ENCODE measurements at places on chromosomes 12 and 14.

GRCh38 chr12:84756961-84757360 is 155.6 kb downstream of the SLC6A15 start:
- DNase-seq, result no peak

- no peak for DNase-seq
These were observed 7.6 kb downstream of the KRT85 start for GRCh38 chr12:52359621-52360061.

DNA sequence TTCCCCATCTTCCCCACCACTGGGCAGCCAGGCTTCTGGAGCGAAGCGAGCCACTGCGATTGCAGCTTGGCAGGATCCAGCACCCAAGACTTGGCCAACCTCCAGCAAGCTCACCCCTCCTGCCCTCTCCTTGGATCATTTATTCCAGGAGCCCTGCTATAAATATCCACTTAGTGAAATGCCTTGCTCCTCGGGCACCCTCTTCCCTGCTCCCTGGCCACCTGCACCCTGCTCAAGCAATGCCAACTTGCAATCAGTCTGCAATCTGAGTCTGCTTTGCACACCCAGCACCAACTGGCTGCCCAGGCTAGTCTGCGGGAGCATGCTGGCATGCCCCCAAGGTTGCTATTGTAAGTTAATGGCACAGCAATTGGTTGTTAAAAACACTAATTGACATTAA is 666.0 kb downstream of the MED13L start:
- no peak for DNase-seq

DNA sequence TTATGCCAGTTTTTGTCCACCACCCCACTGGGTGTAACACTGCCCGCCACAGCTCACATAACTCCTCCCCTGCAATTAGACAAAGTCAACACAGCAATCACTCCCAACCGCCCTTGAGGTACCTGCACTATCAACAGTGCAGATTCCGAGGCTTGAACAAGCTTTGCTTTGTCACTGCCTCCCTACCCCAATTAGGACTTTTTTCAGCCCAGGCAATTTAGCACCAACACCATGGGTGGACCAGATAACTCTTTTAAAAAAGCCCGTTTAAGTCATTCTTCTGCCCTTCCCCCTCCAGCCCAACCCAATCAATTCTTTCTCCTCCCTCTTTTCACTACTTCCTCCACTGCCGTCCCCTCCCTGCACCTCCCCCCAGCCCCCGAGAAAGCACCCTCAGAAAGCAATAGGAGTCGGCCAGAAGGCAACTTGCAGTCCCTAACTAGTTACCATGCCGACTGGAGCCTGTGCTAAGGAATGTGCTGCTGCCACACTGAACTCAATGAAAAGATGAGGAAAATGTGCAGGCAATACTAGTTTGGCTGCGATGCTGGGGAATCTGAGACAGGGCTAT is 45.7 kb upstream of the OTX2 start:
- DNase-seq, result no peak

DNA sequence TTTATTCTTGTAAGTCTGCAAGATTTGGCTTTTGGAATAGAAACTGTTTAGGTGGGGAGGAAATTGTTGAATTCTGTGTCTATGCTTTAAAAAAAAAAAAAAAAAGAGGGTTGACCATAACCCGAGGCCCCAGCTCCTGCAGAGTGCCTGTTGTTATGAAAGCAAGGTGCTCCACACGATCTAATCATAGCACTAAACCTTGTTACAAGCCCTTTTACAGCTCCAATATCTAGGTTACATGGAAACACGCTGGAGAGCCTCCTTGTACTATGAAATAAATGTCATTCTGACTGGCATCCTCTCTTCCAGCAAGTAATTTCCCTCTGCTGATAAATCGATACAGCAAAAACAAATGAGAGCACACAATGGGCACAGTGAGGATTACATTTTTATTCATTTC is 303.1 kb upstream of the SOX5 start:
- no peak for DNase-seq

- no peak for DNase-seq
These were observed 1.4 kb upstream of the DNAJC22 start for GRCh38 chr12:49345051-49345824.

DNA sequence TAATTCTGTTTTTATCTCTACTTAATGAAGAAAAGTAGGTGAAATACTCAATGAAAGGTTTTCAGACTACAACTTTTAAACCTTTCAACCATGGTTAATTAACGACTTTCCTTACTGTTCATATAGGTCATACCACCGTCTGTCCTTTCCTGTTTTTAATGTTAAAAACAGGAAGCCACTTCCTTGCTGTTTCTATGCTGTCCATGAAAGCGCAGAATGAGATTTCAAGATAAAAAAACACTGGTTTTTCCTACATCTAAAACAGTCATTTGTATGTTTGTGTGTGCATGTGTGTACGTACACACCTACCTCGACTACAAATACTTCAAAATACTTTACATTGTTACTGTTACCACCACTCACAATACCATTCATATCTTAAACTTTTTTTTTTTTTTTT is 27.3 kb downstream of the SPTLC2 start:
- no peak for DNase-seq

- no peak for DNase-seq
These were observed 3.8 kb upstream of the CDKL1 start for GRCh38 chr14:50400461-50400860.

GRCh38 chr12:84361651-84362551 is 550.7 kb downstream of the SLC6A15 start:
- no peak for DNase-seq

GRCh38 chr12:47820631-47821345 is 1.1 kb upstream of the HDAC7 start:
- no peak for DNase-seq

DNA sequence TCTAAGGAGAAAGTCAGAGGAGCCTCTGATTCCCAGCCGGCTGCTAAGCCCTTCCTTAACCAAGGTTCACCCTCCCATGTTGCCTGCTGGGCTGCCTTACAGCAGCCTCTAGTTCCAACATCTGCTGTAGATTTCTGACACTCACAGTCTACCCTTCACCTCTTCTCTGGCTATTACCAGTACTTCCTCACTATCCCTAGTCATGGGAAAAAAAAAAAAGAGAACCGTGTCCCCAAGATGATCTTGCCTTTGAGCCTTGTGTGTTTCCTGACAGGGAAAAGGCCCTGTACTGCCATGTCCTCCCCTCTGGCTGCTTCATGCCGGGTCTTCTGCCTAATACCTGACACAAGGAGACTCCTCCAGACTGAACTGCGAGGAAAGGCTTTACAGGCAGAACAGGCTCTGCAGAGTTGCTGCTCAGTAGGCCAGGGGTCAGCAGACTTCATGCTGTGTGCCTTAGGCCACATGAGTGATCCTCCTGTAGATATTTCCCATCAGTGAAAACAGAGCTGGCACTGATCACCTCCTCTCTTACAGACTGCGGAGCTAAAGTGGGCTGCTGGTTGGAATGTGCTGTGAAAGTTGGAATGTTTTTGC is 46.8 kb downstream of the PRKCH start:
- DNase-seq, result no peak

GRCh38 chr12:117037289-117038022 is 61.8 kb downstream of the TESC start:
- DNase-seq, result no peak

DNA sequence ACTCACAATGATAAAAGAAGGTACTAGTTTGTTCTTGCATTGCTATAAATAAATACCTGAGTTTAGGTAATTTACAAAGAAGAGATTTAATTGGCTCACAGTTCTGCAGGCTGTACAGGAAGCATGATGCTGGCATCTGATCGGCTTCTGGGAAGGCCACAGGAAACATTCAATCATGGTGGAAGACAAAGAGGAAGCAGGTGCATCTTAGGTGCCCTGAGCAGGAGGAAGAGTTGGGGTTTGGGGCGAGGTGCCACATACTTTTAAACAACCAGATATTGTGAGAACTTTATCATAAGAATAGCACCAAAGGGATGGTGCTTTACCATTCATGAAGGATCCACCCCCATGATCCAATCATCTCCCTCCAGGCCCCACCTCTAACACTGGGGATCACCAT is 752.6 kb upstream of the FLRT2 start:
- DNase-seq, result no peak

DNA sequence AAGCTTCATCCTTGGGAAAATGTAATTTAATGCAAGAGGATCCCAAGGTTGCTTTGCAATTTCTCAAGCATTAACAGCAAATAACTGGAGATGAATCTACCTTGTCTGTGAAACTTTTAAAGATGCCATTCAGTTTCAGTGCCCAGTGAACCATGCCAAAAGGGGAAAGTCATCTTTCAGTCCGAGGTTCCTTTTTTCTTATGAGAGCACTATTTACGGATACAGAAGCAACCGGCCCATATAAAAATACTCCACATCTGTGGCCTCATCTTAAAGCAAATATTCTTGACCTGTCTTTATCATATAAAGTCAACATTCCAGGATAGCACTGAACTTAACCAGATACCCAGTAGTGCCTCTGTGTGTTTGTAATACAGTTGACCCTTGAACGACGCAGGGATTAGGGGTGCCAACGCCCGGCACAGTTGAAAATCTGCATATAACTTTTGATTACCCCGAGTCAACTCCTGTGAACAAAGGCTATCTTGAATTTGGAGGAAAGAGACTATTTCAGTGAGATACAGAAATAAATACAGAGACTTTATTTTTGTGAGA is 209.4 kb downstream of the PCNX1 start:
- DNase-seq, result no peak

DNA sequence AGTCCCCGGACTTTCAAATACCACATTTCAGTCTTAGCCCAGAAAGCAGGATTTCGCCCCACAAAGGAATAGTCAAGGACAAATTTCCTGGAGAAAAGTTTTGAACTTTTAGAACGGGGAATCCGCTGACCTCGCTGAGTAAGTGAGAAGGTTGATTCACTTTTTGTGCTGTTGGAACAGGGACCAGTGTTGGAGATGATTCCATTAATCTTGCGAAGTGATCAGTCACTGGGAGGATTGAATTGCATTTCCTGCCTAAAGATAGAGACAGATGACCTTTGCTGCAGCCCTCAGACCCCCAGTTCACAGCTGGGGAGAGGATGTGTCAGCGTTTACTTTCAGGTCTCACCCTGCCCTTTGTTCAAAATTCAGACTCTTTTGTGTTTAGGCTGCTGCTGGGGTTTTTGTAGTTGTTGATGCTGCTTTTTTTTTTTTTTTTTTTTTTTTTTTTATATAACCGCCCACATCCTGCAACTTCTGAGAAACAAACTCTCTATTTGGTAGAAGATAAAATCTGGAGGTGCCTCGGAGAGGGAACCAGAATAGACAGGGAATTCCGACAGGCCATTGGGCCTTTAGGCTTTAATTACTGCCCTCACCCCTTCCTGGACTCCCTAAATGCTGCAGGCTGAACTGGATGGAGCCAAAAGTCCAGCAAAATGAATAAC is 9.8 kb upstream of the KDM2B start:
- DNase-seq, result no peak

DNA sequence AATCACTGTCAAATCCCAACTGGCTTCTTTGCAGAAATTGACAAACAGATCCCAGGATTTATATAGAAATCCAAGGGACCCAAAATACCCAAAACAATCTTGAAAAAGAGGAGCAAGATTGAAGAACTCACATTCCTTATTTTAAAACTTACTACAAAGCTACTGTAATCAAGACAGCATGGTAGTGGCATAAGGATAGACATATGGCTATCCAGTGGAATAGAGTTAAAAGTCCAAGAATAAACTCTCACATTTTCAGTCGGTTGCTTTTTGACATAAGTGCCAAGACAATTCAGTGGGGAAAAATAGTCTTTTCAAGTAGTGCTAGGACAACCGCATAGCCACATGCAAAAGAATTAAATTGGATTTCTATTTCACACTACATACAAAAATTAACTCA is 81.0 kb upstream of the HOXC13 start:
- no peak for DNase-seq

- no peak for DNase-seq
These were observed 90.6 kb downstream of the CIT start for GRCh38 chr12:119786539-119786938.

DNA sequence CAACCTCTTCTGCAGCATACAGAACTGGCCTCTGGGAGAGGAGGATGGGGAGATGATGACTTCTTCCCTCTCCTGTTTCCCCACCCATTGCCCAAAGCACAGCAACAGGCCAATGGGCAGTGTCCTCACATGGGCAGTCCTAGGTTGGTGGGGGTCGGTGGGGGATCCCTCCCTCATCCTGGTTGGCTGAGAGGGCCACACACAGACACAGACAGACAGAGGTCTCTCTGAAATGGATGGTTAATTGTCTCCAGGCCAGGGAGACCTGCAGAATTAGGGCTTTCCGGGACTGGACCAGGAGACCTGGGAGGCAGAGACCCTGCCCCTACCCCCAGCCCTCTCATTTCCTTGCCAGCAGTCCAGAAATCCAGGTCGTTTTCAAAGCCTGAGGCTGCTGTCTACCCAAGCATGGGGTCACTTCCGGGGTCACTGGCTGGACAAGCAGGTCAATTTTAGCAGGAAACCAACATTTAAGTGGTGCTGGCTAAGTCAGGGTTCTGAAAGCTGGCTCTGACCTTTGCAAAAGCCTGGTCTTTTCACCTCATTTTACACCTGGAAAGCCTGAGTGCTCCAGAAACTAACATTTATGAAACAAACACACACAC is 48.6 kb upstream of the TBX3 start:
- no peak for DNase-seq

GRCh38 chr14:34099635-34100034 is 148.8 kb upstream of the EGLN3 start:
- no peak for DNase-seq
